Stimulated activated memory B cell treated with anti-CD40 and anti-IgM and Interleukin-4, amounts not matched to agents 10 μg/mL and 1 μg/mL and 100 μg/mL, for 72 hours (primary cell): ENCODE measurements at places on chromosomes 16 and 17.

GRCh38 chr16:10282367-10282766 lies 100.1 kb upstream of the GRIN2A start:
- ATAC-seq = no peak

DNA sequence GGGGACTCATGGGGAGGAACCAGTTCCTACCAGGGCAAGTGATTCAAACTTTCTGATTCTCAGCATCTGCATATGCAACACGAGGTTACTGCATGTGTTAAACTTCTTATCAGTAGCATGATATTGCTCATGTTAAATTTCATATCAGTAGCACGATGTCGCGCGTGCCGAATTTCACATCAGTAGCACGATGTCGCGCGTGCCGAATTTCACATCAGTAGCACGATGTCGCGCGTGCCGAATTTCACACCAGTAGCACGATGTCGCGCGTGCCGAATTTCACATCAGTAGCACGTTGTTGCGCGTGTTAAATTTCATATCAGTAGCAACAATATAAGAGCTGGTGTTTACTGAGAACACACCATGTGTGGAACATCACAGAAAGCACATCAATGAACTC lies 221.6 kb downstream of the GSG1L start:
- no peak for ATAC-seq

GRCh38 chr17:7047566-7047965 lies 3.7 kb upstream of the SLC16A11 start:
- ATAC-seq = no peak

DNA sequence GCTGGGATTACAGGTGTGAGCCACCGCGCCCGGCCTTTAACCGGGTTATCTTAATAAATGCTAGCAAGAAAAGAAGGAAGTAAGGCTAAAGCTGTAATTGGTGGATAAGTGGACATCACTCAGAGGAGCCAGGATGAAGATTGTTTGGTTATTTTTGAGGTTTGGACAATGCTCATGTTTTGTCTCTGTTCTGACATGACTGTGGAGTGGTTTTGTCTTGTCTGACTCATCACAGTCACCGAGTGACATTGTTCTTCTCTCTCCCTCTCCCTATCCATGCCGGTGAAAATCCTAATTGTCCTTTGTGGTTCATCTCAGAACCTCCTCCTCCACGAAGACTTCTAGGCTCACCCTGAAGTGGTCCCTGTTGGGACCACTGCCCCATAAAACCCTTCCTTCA lies 23.5 kb upstream of the GRIN2A start:
- ATAC-seq = no peak

GRCh38 chr17:82397449-82398335 lies 20.5 kb upstream of the HEXD start:
- ATAC-seq = no peak

DNA sequence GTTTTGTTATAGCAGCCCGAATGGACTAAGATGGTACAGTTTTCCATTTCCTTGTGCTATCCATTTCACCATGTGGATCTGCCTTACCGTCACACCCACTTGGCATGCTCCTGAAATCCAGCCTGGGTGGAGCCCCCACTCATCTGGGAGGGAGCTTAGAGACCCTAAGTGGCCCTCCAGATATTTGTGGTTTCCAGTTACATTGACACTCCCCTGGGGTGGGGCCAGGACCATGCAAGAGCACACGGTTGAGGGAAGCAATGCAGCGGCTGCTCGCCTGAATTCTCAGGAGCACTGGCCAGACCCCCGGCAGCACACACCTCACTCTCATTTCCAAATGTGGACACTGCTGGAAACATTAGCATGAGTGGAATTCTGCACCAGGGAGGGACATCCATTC lies 231.1 kb downstream of the UTP18 start:
- no peak for ATAC-seq

DNA sequence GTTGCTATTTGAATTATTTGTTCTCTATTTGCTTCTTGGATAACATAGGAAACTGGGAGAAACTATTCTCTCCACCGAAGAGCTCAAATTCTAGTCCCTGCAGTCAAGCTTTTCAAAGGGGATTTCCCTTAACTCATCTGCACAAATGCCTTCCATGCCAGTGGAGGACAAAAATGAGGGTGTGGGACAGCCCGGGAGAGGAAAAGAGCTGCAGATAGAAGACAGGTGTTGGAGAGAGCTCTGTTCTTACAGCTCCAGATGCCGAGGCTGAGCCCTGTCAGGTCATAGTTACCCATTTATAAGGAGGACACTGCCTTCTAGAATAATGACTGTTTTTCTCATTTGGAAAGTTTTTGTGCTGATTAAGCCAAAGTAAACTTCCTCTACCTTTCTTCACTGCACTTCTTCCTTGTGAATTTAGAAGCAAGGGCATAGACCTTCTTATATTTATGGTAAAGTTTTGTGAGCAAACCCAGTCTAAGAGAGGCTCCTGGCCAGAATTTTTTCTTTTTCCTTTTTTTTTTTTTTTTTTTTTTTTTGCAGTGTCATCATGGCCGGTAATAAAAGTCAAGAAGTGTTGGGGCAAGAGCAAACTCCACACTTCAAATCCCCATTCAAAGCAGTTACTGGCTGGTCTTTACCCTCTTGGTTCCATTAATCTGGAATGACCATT lies 177.2 kb downstream of the ABCC12 start:
- no peak for ATAC-seq

- no peak for ATAC-seq
Measured at GRCh38 chr17:30717291-30718098, 107.0 kb downstream of the CRLF3 start.

GRCh38 chr17:29640413-29640812 lies 17.7 kb upstream of the CORO6 start:
- ATAC-seq = no peak
